ENCODE measurements at places on chromosomes 7 and 10. TPM values are rescaled to one million over a fixed set of nuclear protein-coding genes. Genes with fewer than 3 reads are reported as not detected.

GRCh38 chr7:28556025-28556424, 143.7 kb downstream of the CREB5 start:
- DNase-seq, result no peak

- DNase-seq, result no peak
Measured at GRCh38 chr7:116356979-116357378, 142.6 kb upstream of the CAV2 start.

- no peak for DNase-seq
Measured at GRCh38 chr10:31878486-31878885, 50.1 kb downstream of the ARHGAP12 start.

Gene GPR85
- total RNA-seq, result 3.5 TPM

Gene TWIST1
- total RNA-seq, result 19.1 TPM

DNA sequence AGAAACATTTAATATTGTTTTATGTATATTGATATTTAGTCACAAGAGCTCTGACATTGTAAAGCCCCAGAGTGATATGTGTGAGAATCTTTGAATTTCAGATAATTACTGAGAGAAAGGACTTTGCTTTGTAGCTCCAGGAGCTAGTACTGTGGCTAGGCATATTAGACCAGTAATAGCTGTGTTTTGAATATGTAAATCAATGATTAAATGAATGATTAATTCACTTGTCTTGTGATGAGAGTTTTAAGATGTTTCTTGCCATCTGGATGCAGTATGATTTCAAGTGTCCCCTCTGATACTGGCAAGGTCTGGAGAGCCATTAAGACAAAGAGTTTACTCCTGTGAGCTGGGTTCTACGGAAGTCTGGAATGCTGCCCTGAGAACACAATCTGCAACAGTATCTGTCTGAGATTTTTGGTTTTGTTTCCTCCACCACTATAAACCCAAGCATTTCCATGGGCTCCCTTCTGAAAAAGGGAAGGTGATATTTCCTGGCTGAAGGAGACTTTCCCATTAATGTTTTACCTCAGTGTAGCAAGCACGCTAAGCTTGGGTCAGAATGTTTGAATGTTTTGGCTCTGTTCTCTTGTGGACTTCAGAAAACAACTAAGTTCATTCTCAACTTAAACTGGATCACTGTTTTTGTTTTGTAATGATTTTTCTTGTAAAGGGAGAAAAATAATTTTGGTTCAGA, 61.3 kb upstream of the BICC1 start:
- no peak for DNase-seq
